Kidney glomerular epithelial cell (primary cell): ENCODE measurements at places on chromosomes 6 and 20.

DNA sequence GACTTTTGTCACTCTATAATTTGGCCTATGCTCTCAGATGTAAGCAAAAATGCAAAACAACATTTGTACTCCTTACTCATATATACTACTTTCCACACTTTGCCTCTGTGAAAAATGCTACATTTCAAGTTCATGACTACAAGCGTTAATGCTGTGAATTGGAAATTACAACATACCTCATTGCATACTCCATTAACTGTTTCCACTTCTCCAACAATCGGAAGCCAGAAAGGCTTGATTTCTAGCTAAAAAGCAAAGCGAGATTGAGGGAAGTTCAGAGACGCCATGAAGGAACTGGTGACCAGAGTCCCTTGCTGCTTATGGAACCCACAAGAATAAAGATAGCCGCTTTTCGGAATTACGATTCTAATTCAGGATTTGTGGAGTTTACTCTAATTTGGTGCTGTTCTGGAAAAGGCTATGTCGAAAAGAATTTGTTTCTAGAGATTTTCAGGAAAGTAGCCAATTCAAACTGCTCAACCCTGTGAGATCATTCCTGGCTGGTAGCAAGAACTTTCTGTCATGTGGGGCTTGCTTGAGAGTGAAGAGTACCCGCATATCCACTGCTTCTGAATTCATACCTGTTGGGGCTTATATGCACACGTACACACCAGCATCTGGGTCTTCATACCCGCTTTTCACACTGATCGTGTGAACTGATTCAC is 98.0 kb upstream of the CITED2 start:
- no peak for DNase-seq

GRCh38 chr6:150072201-150072600 is 3.3 kb upstream of the ULBP3 start:
- no peak for DNase-seq

GRCh38 chr20:45156713-45157112 is 18.0 kb upstream of the PI3 start:
- DNase-seq, result no peak

GRCh38 chr20:61922411-61922810 is 143.3 kb downstream of the TAF4 start:
- no peak for DNase-seq

DNA sequence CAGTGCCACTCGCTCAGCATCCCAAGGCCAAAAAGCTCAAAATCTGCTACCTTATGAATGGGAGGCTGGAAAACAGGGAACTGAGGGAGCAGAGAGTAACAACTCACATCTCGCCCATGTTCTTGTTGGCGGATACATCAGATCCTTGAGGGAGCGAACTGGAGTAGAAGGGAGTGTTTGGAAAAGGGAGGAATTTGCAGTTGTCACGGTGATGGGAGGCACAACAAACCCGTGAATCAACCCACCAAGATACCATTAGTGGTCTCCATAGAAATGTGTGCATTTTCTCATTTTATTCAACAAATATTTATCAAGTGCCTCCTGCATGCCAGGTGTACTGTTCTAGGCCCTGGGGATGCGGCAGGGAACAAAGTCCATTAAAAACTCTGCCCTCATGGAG is 212.1 kb downstream of the EYA2 start:
- DNase-seq, result no peak
